ENCODE measurements at places on chromosomes 5 and 9.

DNA sequence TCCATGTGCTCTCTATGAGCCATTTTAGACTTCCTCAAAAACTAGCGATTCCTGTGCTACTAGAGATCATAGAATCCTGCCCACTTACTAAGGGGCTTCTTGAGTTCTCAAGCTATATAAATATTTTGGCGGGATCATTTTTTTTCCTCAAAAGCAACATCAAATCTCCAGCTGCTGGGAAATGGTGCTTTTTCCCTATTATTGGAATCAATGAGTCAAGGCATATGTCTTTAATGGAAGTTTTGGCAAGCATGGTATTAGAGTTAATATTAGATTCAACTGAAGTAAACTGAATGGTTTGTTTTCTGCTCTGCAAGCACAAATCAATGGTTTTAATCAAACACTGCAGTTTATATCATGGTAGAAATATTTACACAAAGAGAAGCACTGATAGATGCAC is 369.9 kb upstream of the PTGER4 start:
- DNase-seq, result no peak

GRCh38 chr9:124870723-124871122 is 8.8 kb downstream of the ARPC5L start:
- no peak for DNase-seq

- no peak for DNase-seq
These were observed 184.8 kb upstream of the RASEF start for GRCh38 chr9:83247732-83248131.

DNA sequence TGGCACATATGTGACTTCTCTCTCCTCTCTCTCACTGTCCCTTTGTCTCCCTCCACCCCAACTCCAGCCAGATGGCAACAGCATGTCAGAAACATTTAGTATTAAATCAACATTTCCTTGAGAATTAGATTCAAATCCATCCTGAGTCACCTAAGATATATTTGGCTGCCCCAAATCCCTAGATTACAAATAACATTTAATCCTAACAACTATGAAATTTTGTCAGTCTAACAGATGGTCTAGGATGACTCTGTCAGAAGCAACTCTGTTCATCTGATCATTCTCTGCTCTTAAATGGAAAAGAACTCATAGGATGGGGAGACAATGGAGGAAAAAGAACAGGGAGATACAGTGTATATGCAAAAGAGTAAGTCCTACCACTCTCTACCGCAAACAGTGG is 201.2 kb downstream of the TSSK1B start:
- no peak for DNase-seq

DNA sequence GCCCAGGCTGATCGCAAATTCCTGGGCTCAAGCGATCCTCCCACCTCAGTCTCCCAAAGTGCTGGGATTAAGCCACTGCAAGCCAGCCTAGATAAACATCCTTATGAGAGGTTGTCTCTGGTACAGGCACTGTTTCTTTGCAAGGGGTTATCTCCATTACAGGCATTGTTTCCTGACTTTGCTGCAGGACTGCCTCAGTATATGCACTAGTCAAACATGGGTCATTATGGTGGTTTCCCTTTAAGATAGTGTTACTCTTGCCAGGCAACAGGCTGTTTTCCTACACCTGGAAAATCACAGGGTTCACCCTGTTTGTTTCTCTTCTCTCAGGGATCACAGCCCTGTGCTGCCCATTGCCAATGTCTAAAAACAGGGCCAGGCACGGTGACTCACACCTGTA is 7.8 kb upstream of the CLTB start:
- DNase-seq, result no peak

DNA sequence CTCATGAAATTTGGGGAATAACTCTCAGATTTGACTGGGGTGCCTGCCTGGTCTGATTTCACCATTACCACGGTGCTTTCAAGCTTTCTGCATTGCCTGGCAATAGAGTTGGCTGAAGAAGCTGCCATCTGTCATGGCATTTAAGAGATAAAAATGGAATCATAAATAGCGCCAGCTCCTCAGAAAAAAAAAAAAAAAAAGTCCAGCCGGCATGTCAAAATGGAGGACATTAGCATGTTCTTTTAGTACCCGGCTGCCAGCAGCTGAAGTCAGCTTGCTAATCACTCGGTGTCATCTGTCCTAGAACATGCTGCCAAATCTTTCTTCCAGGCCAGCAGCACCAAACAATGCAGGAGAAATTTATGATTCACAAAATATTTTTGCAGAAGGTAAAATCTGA is 57.7 kb upstream of the CER1 start:
- no peak for DNase-seq

DNA sequence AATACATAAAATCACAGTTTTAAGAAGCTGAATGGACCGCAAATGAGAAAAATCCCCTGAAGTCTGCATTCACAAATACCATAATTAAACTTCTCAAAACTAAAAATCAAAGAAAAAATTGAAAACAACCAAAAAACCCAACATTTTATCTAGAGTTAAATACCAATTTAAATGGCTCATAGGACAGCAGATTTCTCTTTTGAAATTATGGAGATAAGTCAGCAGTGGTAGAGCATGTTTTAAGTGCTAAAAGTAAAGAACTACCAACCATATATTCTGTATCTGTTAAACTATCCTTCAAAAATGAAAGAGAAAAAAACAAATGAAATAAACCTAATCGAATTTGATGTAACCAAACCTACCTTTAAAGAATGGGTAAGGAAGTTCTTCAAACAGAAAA is 862.8 kb downstream of the TAF11L14 start:
- no peak for DNase-seq

DNA sequence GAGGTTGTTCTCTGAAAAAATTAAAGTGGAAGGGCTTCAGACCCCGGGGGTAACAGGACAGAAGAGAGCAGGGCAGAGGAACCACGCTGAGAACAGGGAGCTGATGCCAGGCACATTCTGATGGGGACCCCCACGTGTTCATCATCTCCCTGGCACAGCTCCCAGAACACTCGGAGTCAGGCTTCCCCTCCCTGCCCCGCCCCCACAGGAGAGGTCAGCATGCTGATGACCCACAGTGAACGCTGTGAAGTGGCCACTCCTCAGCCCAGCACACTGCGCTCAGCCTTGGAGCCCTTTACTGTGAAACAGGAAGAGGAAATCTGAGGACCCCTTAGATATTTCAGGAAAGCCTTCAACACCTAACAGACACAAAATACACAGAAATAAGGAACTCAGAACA is 16.4 kb downstream of the RETREG1 start:
- DNase-seq, result no peak

- no peak for DNase-seq
These were observed 34.8 kb downstream of the TRPC7 start for GRCh38 chr5:136330353-136331038.
